Peyer's patch (tissue), 4 donors: ENCODE measurements at places on chromosomes 2 and 18. TPM values are rescaled to one million over a fixed set of nuclear protein-coding genes. Genes with fewer than 3 reads are reported as not detected.
A peak's percentile ranks its signal among the peaks of the same experiment; 100 is the strongest.

GRCh38 chr2:98160554-98160953 is 73.6 kb downstream of the VWA3B start:
- no peaks in the 10 kb centered on the region for H3K4me1 ChIP-seq
- H3K27ac ChIP-seq = no peak overlapping the region
- no peak for DNase-seq
- H3K4me3 ChIP-seq = no peak overlapping the region

The TWIST2 gene
- 20.1 TPM for total RNA-seq

- H3K4me1 ChIP-seq = no peaks in the 10 kb centered on the region
- no peak overlapping the region for H3K4me3 ChIP-seq
- no peak for DNase-seq
- no peaks in the 10 kb centered on the region for H3K36me3 ChIP-seq
- H3K27me3 ChIP-seq = no peaks in the 10 kb centered on the region
These were observed 1338.4 kb upstream of the CHAC2 start for GRCh38 chr2:52429171-52429570.

GRCh38 chr2:46187112-46187618 is 110.0 kb upstream of the EPAS1 start:
- H3K27ac ChIP-seq = peak overlapping the region; percentile 47
- peaks cover 13% of the 10 kb centered on the region for H3K4me1 ChIP-seq
- H3K4me3 ChIP-seq = peak overlapping the region; percentile 34
- H3K27me3 ChIP-seq = no peaks in the 10 kb centered on the region

The SP3 gene
- 85.8 TPM for total RNA-seq

The OBSL1 gene
- 43.7 TPM for total RNA-seq

- H3K36me3 ChIP-seq = no peaks in the 10 kb centered on the region
- H3K4me1 ChIP-seq = no peaks in the 10 kb centered on the region
- no peaks in the 10 kb centered on the region for H3K27me3 ChIP-seq
- H3K27ac ChIP-seq = no peak overlapping the region
- no peak for DNase-seq
These were observed 115.6 kb downstream of the TXNL1 start for GRCh38 chr18:56522816-56523215.

- no peak for DNase-seq
- no peak overlapping the region for H3K4me3 ChIP-seq
- H3K36me3 ChIP-seq = no peaks in the 10 kb centered on the region
- peaks cover 5% of the 10 kb centered on the region for H3K4me1 ChIP-seq
These were observed 58.4 kb upstream of the GLI2 start for GRCh38 chr2:120677221-120677620.

DNA sequence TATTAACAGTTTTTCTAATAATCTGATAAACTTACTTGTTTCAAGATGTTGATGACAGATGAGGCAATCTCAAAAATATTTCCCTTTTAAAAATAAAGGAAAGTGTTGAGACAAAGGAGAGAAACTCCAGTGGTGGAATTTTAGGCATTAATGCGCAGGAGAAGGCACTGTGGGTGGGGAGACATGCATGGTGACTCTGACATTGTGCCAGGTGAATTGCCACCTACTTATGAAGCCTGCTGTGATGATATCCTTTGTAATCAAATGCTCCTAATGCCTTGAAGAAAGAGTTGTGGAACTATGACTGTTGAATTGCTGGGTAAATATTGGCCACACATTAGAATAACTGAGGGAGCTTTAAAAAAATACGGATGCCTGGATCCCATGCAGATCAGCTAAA is 101.4 kb downstream of the PLA2R1 start:
- H3K36me3 ChIP-seq = no peaks in the 10 kb centered on the region
- no peak overlapping the region for H3K27ac ChIP-seq
- no peak for DNase-seq
- no peaks in the 10 kb centered on the region for H3K27me3 ChIP-seq

DNA sequence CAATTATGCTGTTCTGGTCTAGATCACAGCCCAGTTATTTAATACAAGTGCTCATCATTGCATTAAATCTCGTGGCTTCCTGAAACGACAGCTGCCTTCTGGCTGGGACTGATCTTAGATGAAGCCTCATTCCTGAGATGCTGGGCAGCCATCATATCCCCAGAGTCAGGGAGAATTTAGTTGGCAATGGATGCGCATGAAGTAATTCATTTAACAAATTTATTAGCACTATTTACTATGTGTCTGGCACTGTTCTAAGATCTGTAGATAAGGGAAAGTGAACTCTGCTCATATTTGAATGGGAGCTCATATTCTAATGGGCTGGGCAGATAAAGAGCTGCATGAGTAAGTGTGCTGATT is 244.7 kb downstream of the KCNS3 start:
- H3K27me3 ChIP-seq = no peaks in the 10 kb centered on the region
- H3K4me3 ChIP-seq = no peak overlapping the region
- H3K4me1 ChIP-seq = no peaks in the 10 kb centered on the region
- no peak overlapping the region for H3K27ac ChIP-seq
- DNase-seq = no peak

DNA sequence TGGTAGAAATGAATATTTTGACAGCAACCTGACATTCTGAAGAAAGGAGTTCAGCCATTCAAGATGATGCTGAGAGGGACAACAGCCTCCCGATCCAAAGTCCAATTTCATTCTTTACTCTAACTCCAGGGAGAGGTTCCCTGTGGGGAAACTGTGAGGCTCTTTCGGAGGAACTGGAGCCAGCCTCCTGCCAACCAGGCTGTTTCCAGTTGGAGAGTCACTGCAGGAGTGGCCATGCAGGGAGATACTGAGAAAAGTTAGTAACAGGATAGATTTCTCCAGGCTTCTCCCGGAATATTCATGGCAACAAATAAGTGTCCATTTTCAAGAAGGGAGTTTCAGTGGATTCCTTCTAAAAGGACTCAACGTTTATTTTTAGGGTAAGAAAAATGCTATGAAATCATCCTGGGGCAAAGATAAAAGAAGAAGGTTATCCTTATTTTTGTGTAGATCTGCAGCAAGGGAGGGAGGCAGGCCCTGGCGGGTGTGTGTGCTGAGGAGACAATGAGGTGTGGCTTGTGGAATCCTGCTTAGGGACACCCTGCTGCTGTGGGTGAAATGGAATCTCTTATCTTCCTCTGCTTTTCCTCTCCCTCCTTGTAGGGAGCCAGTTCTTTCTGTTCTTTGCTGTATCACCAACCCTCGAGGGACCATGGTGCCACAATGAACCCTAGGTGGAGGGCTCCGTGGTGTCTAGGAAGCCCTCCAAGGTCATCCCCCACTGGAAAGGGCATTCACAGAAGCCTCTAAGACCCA is 18.1 kb downstream of the KLHL14 start:
- no peaks in the 10 kb centered on the region for H3K36me3 ChIP-seq
- H3K27me3 ChIP-seq = no peaks in the 10 kb centered on the region
- no peaks in the 10 kb centered on the region for H3K4me1 ChIP-seq
- no peak for DNase-seq
- no peak overlapping the region for H3K4me3 ChIP-seq

DNA sequence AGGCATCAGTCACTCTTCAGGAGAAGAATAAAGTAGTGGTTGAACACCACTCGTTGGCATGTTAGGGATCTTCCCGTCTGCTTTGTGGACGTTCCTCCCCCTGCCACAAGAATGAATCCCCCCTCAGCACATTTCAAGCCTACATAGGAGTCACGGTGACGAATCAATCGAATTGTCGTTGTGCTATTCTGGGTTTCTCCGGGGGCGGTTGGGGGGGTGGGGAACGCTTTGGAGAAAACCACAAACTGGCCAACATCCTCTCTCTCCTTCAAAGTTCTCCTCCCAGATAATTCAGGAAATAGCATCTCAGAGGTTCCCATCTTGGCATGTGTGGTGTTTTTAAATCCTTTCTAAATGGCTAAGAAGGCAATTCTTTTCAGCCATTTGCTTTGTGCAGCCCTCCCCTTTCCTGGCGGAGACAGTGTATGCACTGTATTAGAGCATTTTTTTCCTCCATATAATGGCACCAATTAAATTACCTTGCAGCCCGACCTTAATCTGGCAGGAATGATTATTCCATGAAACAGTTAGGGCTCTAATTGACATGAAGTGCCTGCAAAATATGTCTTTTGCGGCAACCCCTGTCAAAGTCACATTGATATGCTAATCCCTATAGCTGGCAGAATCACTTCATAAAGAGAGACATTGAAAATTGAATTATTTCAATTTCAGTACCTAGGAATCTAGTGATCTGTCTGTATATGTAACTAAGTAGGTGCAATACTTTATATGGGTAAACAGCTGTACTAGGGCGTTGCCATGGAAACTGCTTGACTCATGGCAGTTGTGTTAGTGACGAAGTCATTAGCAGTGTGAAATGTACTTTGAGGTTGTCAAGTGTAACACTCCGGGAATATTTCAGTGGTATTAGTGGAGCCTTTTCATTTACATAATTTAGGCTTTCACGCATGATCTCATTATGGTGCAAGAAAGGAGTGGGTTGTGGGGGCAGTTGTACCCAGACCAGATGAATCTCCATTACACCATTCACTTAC is 323.4 kb upstream of the SLC14A2 start:
- no peak for DNase-seq
- no peaks in the 10 kb centered on the region for H3K27me3 ChIP-seq
- H3K36me3 ChIP-seq = no peaks in the 10 kb centered on the region
- no peak overlapping the region for H3K4me3 ChIP-seq
- H3K4me1 ChIP-seq = no peaks in the 10 kb centered on the region

The TRAPPC8 gene
- 47.3 TPM for total RNA-seq

- H3K27ac ChIP-seq = no peak overlapping the region
- DNase-seq = no peak
- no peaks in the 10 kb centered on the region for H3K27me3 ChIP-seq
- peaks cover 6% of the 10 kb centered on the region for H3K4me1 ChIP-seq
- no peak overlapping the region for H3K4me3 ChIP-seq
These were observed 164.8 kb downstream of the MYCN start for GRCh38 chr2:16104949-16105668.
